ENCODE measurements at places on chromosomes 5 and 9.

- no peak for DNase-seq
These were observed 19.9 kb upstream of the CPEB4 start for GRCh38 chr5:173868096-173868880.

GRCh38 chr5:76861612-76862011, 11.8 kb downstream of the S100Z start:
- no peak for DNase-seq

DNA sequence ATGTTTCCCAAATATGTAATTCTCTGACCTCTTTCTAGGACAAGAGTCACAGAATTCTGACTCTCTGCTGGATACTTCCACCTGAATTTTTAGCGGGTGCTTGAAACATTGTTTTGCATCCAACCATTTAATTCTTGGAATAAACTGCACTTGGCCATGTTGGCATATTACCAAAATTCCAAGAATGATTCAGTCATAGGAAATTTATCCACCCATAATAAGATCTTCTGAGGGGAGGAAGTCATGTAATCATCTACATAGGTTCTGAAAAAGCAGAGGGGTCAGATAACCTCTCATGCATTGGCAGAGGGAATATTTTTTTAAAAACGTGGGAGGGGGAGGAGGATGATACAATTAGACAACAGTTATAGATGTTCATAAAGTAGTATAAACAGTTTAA, 156.9 kb downstream of the PAM start:
- no peak for DNase-seq

- DNase-seq, result no peak
These were observed 133.4 kb downstream of the DAB2IP start for GRCh38 chr9:121784731-121785411.

GRCh38 chr9:98491828-98492227, 216.9 kb downstream of the GABBR2 start:
- DNase-seq, result no peak

- DNase-seq, result no peak
These were observed 70.5 kb downstream of the ADAMTSL1 start for GRCh38 chr9:18544456-18544855.

DNA sequence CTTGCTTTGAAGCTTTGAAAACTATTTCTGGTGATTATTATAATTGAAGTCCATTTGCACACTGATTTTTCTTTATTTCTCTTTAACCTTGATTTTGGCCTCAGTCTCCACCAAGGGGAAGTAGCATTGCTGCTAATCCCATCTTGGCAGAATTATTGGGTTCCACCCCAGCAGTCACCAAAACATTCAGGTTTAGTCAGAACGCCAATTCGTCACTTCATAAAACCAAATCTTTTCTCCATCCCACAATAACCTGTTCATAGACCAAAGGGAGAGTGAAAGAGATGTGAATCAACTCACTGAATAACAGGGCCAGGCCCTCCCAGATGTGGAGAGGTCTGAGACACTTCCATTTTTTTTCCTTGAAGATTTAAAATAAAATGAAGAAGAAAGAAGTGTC, 95.1 kb upstream of the VCAN start:
- DNase-seq, result no peak

GRCh38 chr9:121360601-121361374, 9.3 kb downstream of the STOM start:
- DNase-seq, result no peak

- DNase-seq, result no peak
These were observed 74.5 kb downstream of the APTX start for GRCh38 chr9:32926911-32927310.

Measured in CD4-positive, alpha-beta T cell treated with Interleukin-10 for 1 hour (primary cell).